ENCODE measurements at places on chromosomes 4 and X.

- no peak for DNase-seq
Observed at GRCh38 chr4:5048721-5049120, 2.6 kb upstream of the STK32B start.

DNA sequence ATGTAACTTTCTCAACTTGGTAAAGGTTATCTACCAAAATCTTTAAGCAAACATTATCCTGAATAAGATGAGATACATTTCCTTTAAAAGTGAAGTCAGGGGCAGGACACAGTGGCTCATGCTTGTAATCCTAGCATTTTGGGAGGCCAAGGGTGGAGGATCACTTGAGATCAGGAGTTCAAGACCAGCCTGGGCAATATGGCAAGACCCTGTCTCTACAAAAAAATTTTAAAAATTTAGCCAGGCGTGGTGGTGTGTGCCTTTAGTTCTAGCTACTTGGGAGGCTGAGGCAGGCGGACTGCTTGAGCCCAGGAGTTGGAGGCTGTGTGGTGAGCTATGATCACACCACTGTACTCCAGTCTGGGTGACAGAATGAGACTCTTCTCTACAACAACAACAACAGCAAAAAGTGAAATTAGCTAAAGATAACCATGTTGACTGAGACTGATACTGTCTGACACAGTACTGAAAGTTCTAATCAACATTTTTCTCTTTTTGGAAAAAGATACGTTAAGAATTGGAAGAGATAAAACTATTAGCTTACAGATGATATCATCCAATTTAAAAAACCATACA lies 4.9 kb downstream of the DCAF16 start:
- DNase-seq = no peak

GRCh38 chrX:100648458-100649417 lies 4.7 kb downstream of the SRPX2 start:
- DNase-seq = no peak

- no peak for DNase-seq
Observed at GRCh38 chr4:56414135-56414670, 21.2 kb downstream of the PPAT start.

DNA sequence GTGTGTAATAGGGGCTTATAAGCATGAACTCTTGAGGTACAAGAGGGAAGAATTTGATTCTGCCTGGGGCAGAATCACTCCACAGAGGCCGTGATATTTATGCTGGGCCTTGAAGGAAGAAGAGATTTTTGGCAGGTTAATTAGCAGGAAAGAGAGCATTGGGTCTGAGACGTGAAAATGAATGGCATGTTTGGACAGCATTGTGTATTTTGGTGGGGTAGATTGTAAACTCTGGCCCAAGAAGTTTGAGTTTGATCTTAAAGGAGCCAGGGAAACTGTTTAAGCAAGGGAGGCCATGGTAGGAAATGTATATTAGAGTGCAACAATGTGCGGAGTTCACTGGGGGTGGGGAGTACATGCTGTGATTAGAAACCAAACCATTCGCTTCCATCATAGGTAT lies 62.4 kb downstream of the NPNT start:
- no peak for DNase-seq

GRCh38 chrX:12681047-12681446 lies 110.2 kb upstream of the PRPS2 start:
- DNase-seq = no peak
